ENCODE measurements at places on chromosomes 3 and 15.

GRCh38 chr3:50737193-50737905 is 62.6 kb downstream of the DOCK3 start:
- DNase-seq, result no peak

GRCh38 chr3:128078875-128079274 is 26.6 kb downstream of the SEC61A1 start:
- DNase-seq, result no peak

DNA sequence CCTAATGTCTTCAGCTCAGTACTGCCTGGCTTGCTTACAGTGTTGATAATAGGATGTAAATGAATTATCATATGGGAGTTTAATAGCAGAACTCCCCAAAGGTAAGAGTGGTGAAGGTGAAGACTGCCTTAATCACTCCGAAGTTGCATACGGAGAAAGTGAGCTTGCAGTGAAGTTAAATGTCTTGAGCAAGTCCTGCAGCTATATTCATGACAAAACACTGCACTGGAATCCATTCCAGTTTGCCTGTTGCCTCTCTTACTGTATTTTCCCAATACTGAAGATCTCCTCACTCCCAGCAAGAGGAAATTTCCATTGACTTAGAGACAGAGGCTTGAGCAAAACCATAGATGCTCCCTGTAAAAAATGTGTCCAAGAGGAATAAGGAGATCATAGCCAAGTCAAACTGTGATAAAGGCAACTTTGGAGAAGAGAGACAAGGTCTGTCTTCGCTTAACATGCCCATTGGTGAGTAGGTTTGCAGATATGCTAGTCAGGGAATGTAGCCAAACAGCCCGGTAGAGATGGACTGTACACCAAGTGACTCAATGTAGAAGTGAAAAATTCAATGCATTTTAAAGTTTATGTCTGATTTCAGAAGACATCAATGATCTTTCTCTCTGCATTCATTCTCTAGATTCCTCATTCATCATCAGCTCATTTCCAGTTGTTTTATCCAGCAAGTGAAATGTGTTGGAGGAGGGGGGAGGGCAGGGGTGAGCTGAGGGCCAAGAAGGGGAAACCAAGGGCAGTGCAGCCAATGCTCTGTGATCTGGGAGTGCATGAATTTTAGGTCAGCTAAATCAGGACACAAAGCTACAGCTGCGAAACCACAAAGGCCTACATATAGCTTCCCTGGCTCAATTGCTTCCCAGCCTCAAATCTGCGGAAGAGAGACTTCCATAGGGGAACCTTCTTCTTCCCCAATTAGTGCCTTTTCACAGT is 667.1 kb upstream of the NR2F2 start:
- peak; percentile 75 for DNase-seq

GRCh38 chr15:85704066-85704465 is 90.7 kb downstream of the KLHL25 start:
- no peak for DNase-seq

DNA sequence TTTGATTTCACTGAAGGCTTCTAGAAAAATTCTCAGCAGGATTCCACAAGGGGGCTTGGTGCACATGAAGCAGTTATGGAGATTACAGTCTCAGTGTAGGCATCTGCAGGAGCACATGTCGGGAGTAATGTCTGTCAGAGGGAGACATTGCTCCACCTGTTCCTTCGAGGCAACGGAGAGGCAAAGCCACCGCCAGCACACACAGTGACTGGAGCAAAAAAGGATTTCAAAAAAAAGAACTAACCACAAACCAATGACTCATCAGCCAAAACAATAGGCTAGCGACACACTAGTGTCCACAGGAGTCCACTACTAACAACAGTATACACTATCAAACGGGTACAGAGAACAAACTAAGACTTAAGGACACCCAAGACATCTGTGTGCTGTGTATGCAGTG is 68.9 kb downstream of the NPTN start:
- DNase-seq, result peak; percentile 33
